Transverse colon (tissue), 4 donors: ENCODE measurements at places on chromosomes 13 and 19.

DNA sequence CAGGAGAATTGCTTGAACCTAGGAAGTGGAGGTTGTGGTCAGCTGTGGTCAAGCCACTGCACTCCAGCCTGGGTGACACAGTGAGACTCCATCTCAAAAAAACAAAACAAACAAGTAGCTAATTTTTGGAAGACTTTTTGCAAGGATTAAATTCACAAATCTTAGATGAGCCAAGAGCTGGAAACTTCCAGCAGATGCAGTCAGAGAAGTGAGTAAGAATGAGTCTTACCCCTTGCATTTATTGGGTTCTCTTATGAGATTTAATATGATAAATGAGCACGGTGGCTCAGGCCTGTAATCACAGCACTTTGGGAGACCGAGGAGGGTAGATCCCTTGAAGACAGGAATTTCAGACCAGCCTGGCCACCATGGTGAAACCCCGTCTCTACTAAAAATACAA is 44.9 kb upstream of the NBEA start:
- no peak for DNase-seq

DNA sequence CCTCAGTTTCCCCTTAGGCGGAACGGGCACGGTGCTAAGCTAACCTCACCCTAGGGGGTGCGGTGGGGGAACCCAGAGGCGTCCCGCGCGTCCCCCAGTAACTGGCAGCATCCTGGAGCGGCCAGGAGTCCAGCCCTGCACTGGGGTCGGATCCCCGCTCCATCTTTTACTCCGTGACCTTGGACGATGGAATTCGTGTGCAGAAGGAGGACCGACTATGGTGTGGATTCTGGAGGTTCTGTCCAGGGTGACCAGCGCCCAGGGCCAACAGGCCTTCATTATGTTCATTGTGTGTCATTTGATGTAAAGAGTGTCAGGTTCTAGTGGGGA is 630 bp downstream of the SPPL2B start:
- DNase-seq: no peak

GRCh38 chr19:42207767-42208271 is 9.7 kb downstream of the DEDD2 start:
- DNase-seq: no peak

DNA sequence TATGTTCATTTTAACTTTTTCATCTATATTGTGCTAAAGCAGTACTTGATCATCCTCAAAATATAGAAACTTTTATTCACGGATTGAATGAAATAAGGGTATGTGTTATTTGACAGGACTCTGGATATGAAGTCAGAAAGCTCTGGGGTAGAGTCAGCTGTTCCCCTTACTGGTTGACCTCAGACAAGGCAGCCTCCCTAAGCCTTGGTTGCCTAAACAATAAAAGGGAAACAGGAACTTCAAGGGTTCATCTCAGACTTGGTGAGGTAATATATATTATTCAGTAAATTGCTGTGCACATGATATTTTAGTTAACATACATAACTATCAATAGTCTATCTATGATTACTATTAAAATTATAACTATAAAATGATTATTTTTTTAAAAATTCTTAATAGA is 13.6 kb downstream of the POLR1D start:
- DNase-seq: no peak

DNA sequence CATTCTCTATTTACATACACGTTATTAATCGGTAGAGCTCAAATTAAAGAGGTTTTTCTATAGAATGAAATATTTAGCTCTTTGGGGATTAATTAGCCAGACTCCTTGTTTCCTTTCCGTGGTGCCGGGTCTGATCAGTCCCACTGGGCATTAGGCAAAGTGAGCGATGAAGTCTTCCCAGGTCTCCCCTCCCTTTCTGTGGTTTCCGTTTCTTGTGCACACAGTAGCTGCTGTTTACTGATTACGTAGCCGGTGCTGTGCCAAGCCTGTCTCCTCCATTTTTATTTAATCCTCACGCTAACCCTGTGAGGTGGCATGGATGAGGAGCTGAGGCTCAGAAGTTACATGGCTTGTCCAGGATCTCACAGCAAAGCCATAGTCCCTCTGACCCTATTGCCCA is 9.0 kb downstream of the SLC25A15 start:
- DNase-seq: no peak

DNA sequence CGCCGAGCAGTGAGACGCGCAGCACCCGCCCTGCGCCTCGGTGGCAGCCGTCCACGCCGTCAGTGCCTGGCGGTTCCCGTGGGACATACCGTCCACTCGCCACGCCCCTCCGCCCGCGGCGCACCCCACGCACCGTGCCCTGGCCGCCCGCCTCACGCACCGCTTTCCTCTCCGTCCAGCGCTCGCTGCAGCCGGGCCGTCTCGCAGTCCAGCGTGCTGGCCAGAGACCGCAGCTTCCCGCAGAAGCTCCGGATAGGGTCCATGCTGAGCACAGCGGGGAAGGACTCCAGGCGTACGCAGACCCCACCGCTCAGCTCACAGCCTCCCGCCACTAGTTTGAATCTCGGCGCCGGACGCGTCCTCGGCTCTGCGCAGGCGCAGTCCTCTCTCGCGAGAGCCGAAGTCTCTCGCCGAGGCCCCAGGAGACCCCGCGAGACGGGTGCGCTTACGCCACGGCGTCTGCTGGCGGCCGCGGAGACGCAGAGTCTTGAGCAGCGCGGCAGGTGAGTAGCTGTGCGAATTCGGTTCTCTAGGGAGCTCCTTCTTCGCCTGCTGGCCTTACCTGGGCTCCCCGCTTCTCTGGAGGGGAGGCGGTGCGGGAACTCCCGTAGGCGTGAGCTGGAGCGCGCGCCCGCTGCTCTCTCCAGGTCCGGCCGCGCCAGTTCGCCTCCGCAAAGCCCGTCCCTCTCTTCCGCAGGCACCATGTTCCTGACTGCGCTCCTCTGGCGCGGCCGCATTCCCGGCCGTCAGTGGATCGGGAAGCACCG is at the start of the genes MRPL57 and SKA3:
Gene MRPL57 (plus strand): TSS at position 444 of the 767 bp plus-strand sequence. CDS start 259 bp downstream, at position 703.
Gene SKA3 (minus strand): TSS at position 338 of the 767 bp plus-strand sequence. CDS start 75 bp downstream, at position 263.
- DNase-seq: peak; percentile 94

GRCh38 chr13:73998631-73999030 is 135.6 kb downstream of the KLF12 start:
- no peak for DNase-seq

GRCh38 chr19:52786078-52786463 is 520 bp downstream of the ZNF600 start:
- peak; percentile 24 for DNase-seq

GRCh38 chr13:32627793-32628192 is 41.5 kb downstream of the PDS5B start:
- no peak for DNase-seq

- DNase-seq: no peak
Measured at GRCh38 chr13:31166591-31166990, 4.9 kb upstream of the HSPH1 start.

GRCh38 chr19:12983542-12984142 is 11.6 kb upstream of the NFIX start:
- peak; percentile 85 for DNase-seq

DNA sequence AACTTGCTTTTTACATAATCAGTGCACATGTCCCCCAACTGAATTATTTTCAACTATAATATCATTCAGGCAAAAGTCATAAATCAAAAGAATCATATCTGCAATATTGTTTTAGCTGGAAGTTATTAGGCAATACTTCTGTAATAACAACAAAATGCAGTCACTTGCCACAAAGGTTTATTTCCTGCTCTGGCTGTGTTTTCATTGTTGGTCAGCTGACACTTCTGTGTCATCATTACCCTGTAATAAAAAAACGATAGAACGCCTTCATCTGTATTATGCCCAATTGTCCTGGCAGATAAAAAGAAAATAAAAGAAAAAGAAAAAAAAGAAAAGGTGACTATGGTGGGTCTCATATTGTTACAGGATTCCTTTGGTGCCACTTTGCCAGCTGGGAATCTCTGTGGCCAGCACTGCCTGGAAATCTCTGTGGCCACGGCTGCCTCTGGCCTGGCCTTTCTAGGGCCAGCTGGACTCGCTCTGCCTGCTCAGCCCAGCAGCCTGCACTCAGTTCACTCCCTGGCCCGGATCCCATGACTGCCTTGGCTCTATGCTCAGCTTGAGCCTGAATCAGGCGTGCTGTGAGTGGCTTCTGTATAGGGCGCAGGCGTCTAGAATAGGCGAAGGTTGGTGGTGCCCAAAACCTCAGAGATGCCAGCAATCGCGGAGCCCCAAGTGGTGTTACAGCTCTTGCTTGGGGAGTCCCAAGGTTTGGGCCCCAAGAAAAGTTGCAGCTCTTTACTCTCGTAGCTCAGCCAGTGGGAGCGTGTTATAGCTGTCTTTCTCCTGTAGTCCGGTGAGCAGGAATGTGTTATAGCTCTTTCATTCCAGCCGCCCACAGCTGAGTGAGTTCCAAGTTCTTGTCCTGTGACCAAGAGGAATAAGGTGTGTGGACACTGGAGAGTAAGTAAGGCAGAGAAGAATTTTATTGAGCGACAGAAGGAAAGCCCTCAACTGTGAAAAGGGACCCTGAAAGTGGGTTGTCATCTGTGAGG is 1227.1 kb downstream of the SLITRK1 start:
- peak; percentile 15 for DNase-seq

DNA sequence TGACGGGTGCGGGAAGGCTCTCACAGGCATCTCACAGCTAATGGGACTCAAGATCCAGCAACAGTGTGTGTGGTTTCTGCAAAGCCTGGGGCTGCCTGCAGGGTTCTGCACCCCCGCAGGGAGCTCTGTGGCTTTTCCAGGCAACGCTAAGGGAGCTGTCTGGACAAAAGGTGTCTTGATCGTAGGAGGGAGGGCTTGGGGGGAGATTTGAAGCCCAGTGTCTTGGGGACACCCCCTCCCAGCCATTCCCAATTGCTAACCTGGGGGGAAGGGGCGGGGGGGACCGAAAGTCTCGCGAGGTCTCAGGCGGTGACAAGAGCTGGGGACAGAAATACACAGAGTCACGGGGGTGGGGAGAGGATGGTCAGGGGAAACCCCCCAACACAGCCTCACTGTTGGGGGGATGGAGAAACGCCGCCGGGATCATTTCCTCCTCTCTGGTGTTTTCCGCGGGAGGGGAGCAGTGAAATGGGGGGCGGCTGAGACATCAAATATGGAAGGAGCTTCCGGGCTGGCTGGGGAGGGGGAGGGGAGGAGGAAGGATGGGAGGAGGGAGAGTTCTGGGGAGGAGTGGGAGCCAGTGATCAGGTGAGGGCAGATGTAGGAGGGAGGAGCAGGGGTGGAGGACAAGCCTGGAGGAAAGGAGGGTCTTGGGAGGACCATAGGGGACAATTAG is 13.3 kb downstream of the KCNC3 start:
- DNase-seq: no peak

GRCh38 chr13:60869225-60869624 is 472.2 kb downstream of the TDRD3 start:
- DNase-seq: no peak

DNA sequence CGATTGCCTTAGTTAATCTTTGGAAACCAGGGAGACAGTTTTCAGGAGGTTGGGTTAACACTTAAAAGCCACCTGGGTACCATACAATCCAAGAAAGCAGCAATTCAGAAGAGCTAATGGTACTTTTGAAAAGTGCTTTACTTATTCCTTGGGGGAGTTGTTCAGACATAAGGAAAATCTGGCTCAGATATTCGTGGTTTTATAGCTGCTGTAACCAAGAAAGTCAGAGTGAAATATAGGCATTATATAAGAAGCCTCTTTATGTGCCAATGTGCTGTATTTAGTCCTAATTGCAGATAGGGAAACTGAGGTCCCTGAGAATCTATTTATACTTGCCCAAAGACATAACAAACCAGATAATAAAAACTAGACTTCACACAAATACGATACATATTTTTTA is 387.5 kb downstream of the COG6 start:
- no peak for DNase-seq

DNA sequence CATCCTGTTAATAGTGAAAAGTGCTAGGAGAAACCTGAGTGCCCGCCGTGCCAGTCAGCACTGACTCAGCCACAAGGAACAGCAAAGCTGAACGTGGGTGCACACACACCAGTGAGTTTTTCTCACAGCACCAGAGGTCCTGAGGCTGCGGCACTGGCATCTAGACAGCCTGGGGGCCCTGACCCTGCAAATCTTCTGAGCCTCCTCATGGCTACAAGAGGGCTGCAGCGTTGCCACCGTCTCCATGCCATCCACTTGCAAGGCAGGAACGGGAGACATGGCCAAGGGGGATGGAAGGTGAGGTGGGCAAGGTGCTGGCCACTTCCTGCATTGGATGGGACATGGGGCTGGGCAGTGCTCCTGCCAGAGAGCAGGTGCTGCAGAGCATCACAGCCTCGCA is 211.2 kb upstream of the SOX1 start:
- DNase-seq: no peak

GRCh38 chr13:37995092-37995491 is 125.5 kb upstream of the TRPC4 start:
- DNase-seq: no peak

DNA sequence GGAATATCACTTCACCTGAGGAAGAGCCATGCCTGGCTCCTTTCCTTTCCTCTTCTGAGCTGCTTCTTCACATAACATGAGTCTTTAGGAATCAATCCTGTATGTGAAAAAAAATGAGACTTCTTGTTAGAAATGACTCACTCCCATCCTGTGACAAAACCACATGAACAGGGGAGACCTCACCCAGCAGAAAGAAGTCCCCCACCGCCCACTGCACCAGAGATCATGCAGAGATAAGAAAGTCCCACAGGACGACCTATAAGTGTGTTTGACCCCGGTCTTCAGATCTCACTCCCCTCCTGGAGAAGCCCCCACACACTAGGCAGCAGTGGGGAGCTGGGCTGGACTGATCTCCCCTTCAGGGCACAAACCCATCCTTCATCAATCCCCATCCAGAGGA is 7.8 kb downstream of the ZNF600 start:
- no peak for DNase-seq
